ENCODE measurements at places on chromosomes 16 and 17.

DNA sequence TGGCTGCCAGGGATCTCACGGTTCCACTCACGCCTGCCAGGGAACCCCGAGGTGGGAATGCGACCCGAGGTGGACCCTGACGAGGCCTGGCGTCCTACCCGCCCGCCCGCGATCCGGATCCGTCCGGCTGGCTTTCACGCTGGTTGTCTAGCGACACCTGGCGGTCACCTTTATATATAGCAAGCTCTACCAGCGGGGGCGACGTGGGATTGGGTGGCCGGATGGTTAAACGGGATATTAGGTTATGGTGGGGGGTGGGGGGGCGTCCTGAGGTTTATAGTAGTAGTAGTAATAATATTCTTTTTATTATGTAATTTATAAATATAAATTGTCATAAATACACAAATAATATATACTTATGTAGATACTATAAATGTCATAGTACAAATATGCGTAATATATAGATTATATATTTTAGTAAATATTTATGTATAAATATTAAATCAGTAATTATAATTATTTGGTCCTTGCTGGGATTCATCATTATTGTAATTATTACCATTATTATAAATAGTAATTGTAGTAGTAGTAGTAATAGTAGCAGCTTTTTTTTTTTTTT is 136.9 kb downstream of the KCNJ12 start:
- no peak for DNase-seq

- DNase-seq: no peak
Measured at GRCh38 chr17:46810837-46811236, 7.7 kb downstream of the WNT3 start.

DNA sequence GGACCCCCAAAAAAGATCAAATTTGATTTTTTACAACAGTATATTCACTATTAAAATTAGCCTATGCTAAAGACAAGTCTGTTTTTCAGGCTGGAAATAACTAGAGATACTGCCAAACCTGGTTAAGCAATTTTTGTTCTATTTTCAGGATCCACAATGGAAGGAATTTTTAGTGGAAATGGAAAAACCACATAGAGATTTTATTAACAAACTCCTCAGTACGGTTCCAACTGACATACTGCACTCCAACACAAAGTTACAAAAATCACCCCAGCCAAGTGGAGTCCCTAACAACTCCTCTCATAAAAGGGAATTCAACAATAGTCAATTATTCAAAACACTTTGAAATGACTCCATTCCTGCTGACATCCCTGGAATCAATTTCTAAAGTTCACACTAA is 101.6 kb upstream of the TOB1 start:
- no peak for DNase-seq

DNA sequence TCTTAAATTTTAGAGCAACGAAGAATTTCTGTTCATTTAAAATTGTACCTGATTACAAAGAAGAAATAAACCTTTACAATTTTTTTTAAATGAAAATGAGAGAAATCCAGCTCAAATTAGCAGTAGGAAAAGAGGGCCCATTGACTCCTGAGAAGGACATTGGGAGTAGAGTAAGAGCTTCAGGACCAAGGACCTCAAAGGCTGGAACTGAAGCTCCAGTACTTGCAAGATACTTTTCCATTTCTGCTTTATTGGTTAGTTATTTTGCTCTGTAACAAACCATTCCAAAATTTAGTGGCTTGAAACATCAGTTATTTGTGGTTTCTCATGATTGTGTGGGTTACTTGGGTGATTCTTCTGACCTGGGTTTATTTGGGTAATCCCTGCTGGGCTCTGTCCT is 165.9 kb downstream of the PRKCB start:
- no peak for DNase-seq

DNA sequence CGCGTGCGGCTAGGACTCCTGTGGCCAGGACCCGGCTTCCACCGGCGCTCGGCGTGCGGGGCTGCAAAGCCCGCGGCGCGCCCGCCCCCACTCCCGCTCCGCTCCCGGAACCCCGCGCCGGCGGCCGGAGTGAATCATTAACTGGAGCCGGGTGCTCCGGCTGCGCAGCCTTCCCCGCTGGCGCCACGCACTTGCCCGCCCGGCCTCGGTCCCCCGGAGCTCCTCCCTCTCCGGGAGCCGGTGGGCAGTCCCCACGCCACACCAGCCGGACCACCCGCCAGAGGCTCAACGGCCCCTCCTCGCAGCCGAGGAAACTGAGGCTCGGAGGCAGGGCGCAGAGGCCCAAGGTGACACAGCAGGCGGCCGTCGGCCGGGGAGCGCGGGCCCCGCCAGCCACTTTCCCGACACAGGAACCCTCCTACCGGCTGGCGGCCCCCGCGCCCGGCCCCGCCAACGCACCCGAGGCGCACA is 580 bp downstream of the BCAR1 start:
- no peak for DNase-seq

- DNase-seq: no peak
Measured at GRCh38 chr17:62948370-62948769, 17.7 kb upstream of the TANC2 start.

DNA sequence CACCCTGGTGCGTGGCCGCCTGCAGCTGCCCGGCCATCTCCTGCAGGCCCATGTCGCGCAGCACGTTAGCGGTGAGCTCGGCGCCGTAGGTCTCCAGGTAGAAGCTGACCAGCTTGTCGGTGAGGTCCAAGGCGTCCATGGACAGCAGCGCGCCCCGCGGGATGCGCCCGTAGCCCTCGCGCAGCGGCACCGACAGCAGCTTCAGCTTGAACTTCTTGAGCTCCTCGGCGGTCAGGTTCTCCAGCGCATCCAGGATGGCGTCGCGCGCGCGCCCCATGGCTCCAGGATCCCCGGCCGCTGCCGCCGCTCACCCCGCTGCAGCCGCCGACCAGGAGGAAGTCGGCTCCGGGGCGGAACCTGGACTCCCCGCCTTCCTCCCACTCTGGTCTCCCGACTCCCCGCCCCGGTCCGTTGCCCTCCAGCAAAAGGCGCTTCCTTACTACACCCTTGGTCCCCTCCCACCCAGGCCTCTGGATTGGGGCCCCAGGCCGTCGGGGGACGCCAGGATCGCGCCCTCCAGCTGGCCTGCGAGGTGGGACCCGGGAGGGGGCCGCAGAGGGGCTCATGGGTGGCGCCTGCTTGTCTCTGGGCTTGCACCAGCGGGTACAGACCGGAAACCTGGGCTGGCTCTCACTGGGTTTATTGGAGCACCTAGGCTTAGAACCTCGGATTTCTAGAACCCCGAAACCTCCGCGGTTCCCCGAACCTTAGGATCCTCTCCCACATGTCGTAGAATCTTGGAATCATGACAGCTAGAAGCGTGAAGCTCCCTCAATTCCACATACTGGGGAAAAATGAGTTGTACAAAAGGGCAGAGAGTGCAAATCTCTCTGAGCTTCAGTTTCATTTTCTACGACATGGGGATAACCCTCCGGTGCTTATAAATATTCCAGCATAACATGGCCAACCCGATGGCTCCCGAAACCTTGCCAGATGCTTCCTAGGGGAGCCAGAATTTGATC is at the start of gene PYCARD:
PYCARD (minus strand) TSS at position 347 of the 962 bp plus-strand sequence; CDS start at position 277, 70 bp downstream.
- DNase-seq: no peak

- DNase-seq: no peak
Measured at GRCh38 chr17:16081507-16082087, 82.0 kb downstream of the TTC19 start.

DNA sequence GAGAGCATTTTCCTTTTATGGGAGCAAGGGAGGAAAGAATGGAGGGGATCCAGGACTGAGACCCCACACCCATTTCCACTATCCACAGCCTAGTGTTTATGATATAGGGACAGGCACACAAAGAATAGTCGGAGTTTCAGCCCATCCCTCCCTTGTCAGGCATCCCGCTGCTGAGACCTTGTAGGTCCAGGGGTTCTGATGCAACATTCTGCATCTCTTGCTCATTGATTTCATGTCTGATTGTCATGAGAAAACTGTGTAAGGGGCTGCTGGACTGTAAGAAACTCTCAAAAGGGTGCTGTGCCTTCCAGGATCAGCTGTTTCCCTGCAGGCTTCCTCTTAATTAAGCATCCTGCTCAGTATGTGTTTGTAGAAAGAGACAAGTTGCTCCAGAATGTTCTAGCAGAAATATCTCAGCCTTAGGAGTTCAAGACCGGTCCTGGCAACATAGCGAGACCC is 5.3 kb upstream of the POLR3E start:
- no peak for DNase-seq

GRCh38 chr16:83681381-83681956 is 126.3 kb upstream of the HSBP1 start:
- no peak for DNase-seq

- DNase-seq: no peak
Measured at GRCh38 chr16:52705122-52705521, 158.2 kb upstream of the TOX3 start.

DNA sequence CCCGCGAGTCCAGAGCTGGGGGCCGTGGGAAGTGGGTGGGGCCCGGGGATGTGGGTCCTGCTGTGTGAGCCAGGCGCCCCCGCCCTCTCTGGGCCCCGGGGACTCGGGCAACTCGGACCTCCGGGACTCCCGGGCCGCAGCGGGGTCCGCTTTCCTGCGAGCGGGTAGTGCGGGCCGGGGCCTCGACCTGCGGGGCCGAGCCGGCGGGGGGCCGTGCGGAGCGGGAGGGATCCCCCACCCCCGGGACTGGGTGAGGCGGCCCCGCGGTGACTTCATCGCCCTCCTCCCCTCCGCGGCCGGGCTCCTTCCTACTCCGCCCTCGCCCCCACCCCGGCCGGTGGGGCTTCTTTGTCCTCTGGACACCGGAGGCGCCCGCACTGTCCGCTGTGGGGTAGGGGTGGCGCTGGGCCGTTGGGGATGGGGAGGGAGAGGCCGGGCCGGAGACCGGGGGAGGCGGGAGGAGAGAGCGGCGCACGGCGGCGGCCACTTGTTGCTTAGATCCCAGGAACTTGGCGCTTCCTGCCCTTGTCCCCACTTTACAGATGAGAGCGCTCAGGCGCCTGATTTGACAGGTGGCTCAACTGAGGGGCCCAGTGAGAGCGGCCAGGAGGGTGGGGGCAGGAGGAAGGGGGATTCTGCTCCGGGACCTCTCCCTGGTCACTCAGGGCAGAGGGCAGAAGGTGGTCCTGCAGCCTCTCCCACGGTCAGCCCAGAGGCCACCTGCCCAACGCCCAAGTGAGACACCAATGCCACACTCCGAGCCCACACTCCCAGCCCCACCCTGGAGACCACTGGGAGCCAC is 874 bp downstream of the CMTM3 start:
- DNase-seq: peak; percentile 42

- no peak for DNase-seq
Measured at GRCh38 chr17:60163108-60163784, 13.5 kb downstream of the CA4 start.

DNA sequence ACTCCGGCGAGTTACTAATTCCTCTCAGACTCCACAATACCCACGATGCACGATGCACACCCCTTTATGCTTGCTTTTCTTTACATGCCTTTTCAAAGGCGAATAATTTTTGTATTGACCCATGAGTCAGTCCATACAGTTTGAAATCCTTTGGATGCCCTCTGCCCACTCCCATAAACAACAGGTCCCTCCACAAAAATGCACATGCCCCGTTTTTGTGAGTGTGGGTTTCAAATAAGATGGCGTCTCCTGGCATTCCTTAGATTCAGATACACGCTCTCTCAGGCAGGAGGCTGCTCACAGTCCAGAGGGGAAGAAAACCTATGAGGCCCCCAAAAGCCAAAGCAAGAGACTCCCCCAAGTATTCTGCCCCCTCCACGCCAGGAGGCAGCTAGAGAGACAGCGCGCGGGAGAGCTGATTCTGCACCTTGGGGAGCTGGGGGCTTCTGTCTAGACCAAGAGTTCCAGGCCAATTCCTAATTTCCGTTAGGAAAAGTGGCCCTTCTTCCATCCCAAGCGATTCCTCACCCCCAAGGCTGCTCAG is 19.6 kb upstream of the HOXB9 start:
- DNase-seq: no peak

DNA sequence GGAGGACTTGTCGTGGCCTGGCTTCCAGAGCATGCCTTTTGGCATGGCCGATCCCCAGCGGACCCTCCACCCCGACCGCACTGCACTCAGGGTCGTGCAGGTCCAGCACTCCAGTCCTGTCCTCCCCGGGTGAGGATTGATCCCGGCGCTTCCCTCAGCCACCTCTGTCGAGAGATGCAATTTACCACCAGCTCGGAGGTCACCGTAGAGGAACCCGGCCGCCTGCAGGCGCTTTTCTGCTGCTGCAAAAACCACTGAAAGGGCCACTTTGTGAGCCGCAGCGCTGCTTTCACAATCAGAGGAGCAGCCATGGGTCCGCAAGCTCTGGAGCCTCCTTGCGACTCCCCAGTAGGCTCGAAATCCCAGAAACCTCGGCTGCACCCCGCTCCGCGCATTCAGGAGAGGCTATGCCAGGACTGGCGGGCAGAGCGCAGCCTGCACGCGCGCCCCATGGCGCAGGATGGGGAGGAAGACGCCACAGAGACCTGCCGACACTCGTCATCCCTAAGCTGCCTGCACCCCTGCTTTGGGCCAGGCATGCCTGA is 134.2 kb downstream of the HS3ST2 start:
- no peak for DNase-seq

DNA sequence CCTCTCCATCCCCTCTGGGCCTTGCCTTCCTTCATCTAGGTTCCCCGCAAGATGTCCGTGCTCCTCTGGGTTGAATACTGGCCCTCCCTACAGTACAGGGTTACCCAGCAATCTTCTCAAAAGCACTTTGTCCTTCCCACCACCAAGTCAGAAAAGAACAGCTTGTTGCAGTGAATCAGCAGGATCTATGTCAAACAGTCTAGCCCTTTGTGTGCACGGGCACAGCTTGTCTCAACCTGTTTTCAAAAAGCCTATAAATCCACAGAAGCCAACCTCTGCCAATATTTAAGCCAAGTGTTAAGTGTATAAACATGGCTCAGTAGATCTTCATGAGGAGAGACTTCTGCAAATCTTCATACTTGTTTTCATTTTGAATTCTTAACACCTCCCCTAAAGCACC is 25.2 kb downstream of the C17orf67 start:
- DNase-seq: no peak

GRCh38 chr17:7081341-7082062 is 1.5 kb upstream of the CLEC10A start:
- no peak for DNase-seq

DNA sequence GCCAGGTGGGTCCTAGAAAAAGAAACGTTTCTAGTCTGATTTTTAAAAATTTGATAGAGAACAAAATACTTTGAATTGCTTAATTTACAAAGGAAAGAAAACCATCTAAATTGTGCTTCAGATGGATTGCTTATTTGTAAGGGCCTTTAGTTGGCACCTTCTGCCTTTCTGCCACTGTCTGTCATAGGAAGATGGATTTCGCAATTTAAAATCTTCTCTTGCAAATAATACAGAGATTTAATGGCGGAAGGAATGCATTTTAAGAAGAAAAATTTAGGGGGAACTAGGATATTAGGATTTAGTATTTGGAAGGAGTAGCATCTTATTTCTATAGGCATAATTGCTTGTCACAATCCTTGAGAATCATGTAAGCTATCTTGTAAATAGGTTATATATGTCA is 175.5 kb upstream of the RBL2 start:
- DNase-seq: no peak

- DNase-seq: no peak
Measured at GRCh38 chr17:81287741-81288430, 7.2 kb downstream of the SLC38A10 start.

- no peak for DNase-seq
Measured at GRCh38 chr17:66326476-66327047, 24.1 kb downstream of the PRKCA start.

GRCh38 chr17:65283704-65284103 is 146.5 kb downstream of the RGS9 start:
- no peak for DNase-seq
